Umbilical cord (tissue), 2 donors: ENCODE measurements at places on chromosomes 4 and X. TPM values are rescaled to one million over a fixed set of nuclear protein-coding genes. Genes with fewer than 3 reads are reported as not detected.

- no peak for DNase-seq
Measured at GRCh38 chr4:122625156-122625555, 4.3 kb upstream of the IL21 start.

DNA sequence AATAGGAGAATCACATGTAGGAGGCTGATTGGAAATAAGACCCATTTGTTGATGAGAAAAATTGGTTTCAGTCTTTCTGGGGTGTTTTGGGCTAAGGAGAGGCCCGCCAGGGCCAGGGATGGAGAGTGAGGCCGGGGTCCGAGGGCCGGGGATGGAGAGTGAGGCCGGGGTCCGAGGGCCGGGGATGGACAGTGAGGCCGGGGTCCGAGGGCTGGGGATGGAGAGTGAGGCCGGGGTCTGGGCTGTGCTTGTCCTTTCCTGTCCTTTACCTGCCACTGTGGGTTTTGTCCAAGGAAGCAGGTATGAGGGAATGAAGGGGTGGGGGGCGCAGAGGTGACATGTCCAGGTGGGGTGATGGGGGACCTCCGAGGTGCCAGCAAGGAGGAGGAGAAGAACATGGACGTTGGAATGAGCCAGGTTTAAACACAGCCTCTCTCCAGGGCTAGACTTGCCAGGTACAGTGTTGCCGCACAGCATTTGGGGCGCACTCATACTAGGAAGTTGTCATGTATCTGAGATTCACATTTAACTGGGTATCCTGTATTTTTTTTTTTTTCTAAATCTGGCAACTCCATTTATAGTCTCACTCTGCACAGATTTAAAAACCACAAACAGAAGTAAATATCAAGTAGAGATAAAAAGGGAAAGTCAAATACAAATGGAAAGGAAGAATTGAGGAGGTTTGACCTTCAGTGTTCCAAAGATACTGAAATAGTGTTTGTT is 8.8 kb downstream of the RGS12 start:
- DNase-seq: no peak

DNA sequence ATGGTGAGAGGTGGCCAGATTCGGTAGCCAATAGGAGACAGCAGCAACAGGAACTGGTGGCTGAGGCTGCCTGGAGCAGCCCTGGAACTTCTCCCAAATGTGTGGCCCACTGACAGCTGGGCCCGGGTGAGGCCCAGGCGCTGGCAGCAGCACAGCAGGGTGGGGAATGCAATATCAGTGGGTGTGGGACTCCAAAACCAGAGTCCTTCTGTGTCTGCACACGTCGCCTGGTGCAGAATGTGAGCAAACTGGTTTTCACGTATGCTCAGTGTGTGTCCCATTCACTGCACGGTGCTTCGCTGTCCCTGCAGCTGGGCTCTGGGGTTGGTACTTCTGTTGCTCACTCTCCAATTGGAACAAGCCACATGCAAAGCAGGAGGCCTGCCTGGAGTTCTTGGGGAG is 14.4 kb upstream of the CENPU start:
- peak; percentile 87 for DNase-seq

- DNase-seq: no peak
Measured at GRCh38 chr4:81221303-81222081, 6.5 kb upstream of the PRKG2 start.

GRCh38 chr4:130395871-130396270 is 1299.9 kb downstream of the C4orf33 start:
- DNase-seq: no peak

GRCh38 chr4:82373486-82373815 is 340 bp downstream of the HNRNPD start:
- DNase-seq: no peak

- no peak for DNase-seq
Measured at GRCh38 chr4:111037591-111038360, 414.9 kb upstream of the PITX2 start.

- DNase-seq: no peak
Measured at GRCh38 chr4:178577933-178578332, 1135.7 kb upstream of the AGA start.

- DNase-seq: no peak
Measured at GRCh38 chr4:15376594-15376993, 51.2 kb upstream of the C1QTNF7 start.

DNA sequence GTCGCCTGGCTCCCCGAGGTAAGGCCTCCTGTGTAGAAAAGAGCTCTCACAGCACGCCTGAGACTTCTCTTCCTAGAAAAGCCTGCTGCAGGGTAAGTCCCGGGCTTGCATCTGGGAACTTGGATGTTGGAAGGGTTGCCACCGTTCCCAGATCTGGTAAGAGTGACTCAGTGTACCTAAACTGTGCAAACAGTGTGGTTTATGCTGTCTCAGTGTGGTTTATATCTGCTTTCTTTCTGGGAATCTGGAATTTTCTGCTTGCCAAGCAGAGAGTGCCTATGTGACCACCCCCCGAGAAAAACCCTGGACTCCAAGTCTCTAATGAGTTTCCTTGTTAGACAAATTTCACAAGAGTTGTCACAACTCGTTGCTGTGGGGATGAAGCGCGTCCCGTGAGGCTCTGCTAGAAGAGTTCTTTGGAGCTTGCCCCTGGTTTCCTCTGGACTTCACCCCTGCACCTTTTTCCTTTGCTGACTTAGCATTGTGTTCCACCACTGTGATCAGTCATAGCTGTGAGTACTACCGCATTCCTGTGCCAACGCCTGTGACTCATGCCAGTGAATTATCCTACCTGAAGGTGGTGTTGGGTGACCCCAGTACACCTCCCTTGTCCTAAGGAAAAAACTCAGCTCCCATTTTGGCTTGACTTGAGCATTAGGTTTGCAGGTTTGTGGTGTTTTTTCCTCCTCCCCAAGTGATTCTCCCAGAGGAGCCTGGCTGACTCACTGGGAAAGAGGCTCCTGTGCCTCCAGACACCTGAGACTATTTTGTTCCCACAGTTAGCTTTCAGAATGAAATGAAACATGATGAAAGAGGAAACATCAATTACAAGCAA is 14.5 kb downstream of the SLC2A9 start:
- DNase-seq: no peak

GRCh38 chr4:40710484-40711254 is 39.1 kb upstream of the NSUN7 start:
- no peak for DNase-seq

TAB3 gene
- 14.0 TPM for total RNA-seq

CAMK2D gene
- 129 TPM for total RNA-seq

NDNF gene
- total RNA-seq: 6.3 TPM
